ENCODE measurements at places on chromosomes 1 and 21. TPM values are rescaled to one million over a fixed set of nuclear protein-coding genes. Genes with fewer than 3 reads are reported as not detected.

LAMC2 gene
- total RNA-seq = 21.0 TPM

GJA9 gene
- not detected for total RNA-seq

LRRC38 gene
- not detected for total RNA-seq

ANKRD45 gene
- not detected for total RNA-seq

RASSF5 gene
- 1.3 TPM for total RNA-seq

FAAP20 gene
- total RNA-seq = 36.9 TPM

KIAA0040 gene
- 0.16 TPM for total RNA-seq

PLPP3 gene
- 30.0 TPM for total RNA-seq

AURKAIP1 gene
- total RNA-seq = 99.9 TPM

HAPLN2 gene
- 0.14 TPM for total RNA-seq

SLAMF9 gene
- total RNA-seq = 0.40 TPM

AGT gene
- total RNA-seq = 0.21 TPM

LRRC3 gene
- total RNA-seq = 1.0 TPM

C1orf216 gene
- total RNA-seq = 14.7 TPM

AKR7A3 gene
- 0.18 TPM for total RNA-seq

NPHS2 gene
- not detected for total RNA-seq

OR2M3 gene
- not detected for total RNA-seq

HPCAL4 gene
- 0.28 TPM for total RNA-seq

MROH9 gene
- total RNA-seq = not detected

TNFRSF9 gene
- total RNA-seq = 3.0 TPM

NBPF15 gene
- total RNA-seq = 22.0 TPM

XCL1 gene
- total RNA-seq = not detected

DPYD gene
- 3.0 TPM for total RNA-seq

ZNF683 gene
- not detected for total RNA-seq

CLCA1 gene
- total RNA-seq = not detected

MX1 gene
- total RNA-seq = 1.9 TPM

C1orf141 gene
- total RNA-seq = not detected

HES3 gene
- not detected for total RNA-seq

TRNP1 gene
- 211 TPM for total RNA-seq

RIMKLA gene
- 1.1 TPM for total RNA-seq

RIPK4 gene
- 13.4 TPM for total RNA-seq

TFAP2E gene
- 0.55 TPM for total RNA-seq

PCAT6 gene
- total RNA-seq = 3.0 TPM

FAM72D gene
- total RNA-seq = 6.3 TPM

IL22RA1 gene
- total RNA-seq = 5.0 TPM

BARHL2 gene
- total RNA-seq = not detected

EDN2 gene
- total RNA-seq = 4.7 TPM

PHLDA3 gene
- total RNA-seq = 173 TPM

Data from A549 treated with RU486 at 1 μM for 4 hours (cell line).